ENCODE measurements at places on chromosomes 7 and 10.

DNA sequence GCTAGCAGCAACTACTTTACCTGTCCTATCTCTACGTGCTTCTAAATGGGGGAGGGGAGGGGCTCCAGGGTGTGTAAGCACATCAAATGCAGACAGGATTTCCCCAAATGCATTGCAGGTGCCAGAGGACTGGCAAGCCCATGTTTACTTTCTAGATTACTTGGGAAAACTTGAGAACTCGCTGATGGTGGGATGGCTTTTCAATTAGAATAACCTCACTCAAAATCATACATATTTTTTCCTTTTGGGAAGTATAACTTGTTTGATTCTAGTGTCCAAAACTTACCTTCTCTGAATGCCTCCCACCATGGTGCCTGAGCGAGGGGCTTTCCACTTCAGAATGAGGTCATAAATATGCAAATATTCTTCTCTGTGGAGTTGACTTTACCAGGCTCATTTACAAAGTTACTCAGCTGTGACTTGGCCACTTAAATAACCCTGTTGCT lies 191.3 kb upstream of the RHOBTB1 start:
- no peak for DNase-seq

- no peak for DNase-seq
Measured at GRCh38 chr10:33664070-33664469, 329.6 kb upstream of the NRP1 start.

DNA sequence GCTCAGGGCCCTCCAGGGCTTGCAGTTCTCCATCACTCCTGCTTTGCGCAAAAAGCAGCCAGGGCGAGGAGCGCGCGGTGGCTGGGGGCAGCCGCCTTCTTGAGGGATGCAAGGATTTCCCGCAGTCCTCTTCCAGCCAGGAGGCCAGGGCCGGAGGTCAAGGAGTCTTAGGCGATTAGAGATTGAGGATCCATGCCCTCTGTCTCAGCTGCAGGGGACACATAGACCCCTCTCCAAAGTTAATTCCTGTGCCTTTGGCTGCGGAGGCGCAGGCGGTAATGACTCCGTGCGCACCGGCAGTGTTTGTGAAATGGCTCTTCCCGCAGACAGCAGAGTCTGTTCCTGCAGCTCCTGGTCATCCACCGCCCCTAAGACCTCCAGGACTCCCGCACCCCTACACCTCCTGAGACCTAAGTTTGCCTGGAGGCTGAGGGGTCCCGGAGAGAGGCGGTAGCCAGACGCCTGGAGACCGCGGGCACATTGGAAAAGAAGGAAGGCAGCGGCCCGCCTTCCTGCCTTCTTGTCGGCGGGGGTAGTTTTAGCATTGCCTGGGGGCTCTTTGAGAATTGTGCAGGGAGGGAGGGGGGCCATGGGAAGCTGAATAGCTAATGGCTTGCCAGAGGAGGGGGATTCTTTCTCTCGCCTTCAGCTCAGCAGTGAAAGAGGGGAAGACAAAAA lies 3.3 kb upstream of the NEUROG3 start:
- no peak for DNase-seq

GRCh38 chr10:1049425-1049958 lies 573 bp upstream of the IDI1 start:
- no peak for DNase-seq

DNA sequence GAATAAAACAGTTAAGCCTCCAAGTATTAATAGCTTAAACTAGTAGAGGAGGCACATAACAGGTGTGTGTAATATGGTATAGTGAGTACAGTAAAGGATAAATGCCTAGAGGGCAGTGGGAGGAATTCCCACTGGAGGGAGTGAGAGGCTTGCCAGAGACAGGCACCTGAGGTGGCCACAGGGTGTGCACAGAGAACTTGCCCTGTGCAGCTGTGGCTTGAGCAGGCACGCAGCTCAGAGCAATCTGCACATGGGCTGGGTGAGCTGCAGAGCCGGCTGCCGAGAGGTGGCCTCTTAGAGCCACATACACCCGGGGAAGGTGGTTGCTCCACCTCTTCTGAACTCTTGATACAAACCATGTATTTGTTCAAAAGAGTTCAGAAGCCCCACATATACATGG lies 237.1 kb downstream of the COBL start:
- DNase-seq: no peak

GRCh38 chr7:38563741-38564140 lies 67.4 kb downstream of the AMPH start:
- DNase-seq: no peak
